Stimulated activated CD4-positive, alpha-beta T cell treated with anti-CD3 and anti-CD28 coated beads, Interleukin-15, amount 100 ng/mL, for 24 hours (primary cell): ENCODE measurements at places on chromosomes 1 and 21.

DNA sequence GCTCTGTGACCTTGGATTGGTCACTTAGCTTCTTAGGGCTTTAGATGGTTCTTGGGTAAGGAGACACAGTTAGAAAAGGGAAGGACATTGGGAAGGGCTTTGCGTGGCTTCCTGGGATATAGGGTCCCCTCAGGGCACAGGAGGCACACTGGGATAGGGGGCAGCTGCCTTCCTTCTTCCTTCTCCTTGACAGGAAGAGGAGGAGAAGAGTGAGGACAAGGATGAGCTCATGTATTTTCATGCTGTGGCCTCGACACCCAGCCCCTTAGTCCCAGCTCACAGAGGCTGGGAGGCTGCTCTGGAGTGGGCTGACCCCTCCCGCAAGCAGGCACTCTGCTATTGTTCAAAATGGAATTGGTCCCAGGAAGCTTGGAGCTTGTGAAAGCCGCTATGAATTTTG lies 45.7 kb upstream of the POU3F1 start:
- no peak for DNase-seq

DNA sequence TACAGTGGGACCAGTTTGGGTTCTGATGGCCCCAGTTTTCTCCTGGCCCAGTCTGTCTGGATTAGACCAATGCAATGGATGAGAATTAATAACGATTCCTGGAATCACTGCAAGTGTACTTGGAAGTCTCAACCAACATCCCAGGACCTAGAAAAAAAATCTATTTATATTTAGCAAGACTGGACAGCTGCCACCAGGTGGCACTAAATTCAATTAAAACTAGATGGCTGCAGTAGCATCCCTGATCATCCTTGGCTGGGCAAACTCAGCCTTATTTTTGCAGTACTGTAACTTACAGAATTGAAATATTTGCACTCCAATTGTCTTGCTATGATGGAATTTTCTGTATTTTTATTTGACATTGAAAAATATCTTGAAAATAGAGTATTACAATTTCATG lies 165.7 kb downstream of the NCAM2 start:
- DNase-seq: peak; percentile 45

GRCh38 chr1:29224356-29224837 lies 6.3 kb downstream of the MECR start:
- DNase-seq: no peak

DNA sequence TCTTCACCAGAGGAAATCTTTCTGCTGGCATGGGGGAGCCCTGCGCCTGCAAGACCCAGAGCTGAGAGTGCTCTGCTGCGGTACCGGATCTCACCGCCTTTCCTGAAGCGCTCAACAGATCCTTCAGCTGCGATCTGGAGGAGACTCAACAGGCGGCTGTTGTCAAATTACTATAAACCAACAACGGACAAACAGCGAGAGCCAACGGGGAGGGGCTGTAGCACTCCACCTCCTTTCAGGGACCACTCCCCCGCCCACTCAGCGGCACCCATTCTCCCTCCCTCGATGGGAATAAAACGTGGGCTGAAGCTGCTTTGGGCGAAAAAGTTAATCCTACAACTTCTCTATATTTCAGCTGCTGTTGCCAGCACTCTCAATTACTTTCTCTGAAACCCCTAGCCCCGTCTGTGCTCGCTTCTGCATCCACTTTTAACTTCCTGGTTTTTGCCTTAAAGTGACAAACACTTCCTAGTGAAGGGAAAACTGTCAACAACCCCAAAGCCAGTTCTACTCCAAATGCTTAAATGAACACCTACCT lies at the start of gene FMO5:
TSS of gene FMO5 (minus strand) at position 147 of the 538 bp plus-strand sequence. CDS start 310 bp downstream, outside the sequence.
- DNase-seq: peak; percentile 58

GRCh38 chr1:110471131-110471530 lies 20.2 kb downstream of the PROK1 start:
- DNase-seq: no peak

DNA sequence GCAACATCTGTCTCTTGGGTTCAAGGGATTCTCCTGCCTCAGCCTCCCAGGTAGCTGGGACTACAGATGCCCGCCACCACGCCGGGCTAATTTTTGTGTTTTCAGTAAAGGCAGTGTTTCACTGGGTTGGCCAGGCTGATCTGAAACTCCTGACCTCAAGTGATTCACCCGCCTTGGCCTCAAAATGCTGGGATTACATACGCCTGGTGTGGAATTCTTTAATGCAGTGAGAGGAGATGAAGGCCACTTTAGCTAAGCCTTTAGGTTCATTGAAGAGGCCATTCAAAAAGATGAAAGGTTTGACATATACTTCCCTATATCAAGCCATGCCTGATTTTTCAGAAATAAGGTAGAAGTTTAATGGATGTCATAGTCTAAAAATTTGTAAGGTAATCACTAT lies 162.7 kb downstream of the ST6GALNAC3 start:
- DNase-seq: no peak

DNA sequence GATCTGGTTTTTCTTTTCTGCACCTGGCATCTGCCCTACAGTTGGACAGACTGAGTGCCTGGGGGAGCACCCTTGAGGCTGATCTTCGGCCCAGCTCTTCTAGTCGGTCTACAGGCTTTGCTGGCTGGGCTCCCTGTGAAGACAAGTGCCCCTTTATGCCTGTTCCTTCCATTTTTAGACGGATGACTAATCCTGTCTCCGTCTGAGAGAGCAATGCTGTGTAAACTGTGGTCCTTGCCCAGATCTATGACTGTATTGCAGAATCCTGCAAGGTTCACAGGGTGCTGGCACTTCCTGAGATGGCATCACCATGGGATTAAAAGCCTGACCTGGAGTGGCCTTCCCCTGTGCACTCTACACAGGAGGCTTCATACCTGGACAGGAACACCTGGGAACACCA lies 47.6 kb upstream of the SAMD13 start:
- no peak for DNase-seq

- DNase-seq: no peak
Observed at GRCh38 chr1:212613440-212614335, 5.1 kb downstream of the ATF3 start.

DNA sequence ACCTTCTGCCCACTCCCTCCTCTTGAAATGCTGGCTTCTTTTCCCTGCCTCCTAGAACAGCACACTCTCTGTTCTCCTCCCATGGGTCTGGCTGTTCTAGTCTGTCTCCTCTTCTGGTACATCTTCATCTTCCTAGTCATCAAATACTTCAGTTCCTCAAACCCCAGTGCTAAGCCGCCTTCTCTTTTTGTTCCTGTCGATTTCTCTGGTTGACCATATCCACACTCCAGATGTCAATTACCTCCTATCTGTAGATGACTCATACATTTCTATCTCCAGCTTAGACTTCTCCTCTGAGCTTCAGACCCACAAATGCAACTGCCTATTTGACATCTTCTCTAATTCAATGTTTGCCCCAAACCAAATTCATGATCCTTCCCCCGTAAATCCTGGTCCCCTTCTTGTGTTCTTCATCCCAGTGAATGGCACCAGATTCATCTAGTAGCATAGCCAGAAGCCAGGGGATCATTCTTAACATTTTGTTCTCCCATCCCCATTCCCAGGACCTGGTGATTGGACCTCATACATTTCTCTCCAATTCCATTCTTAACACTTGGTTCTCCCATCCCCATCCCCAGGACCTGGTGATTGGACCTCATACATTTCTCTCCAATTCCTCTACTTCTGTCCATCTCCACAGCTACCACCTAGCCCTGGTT lies 35.9 kb downstream of the USP24 start:
- no peak for DNase-seq

DNA sequence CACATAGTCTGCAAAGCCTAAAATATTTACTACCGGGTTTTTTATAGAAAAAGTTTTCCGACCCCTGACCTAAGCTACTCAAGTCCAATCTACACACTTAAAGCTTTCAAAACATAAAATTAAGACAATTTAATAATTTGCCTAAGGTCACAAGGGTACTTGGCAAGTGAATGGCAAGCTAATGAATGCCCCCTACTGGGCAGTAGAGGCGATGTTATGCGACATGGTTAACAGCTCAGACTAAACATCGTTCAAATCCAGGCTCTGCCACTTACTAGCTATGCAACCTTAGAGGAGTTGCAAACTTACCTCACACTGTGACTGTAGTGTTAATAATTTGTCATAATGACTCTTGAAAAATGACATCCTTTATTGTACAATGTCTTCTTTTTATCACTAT lies 317.2 kb upstream of the NFIA start:
- DNase-seq: peak; percentile 3

DNA sequence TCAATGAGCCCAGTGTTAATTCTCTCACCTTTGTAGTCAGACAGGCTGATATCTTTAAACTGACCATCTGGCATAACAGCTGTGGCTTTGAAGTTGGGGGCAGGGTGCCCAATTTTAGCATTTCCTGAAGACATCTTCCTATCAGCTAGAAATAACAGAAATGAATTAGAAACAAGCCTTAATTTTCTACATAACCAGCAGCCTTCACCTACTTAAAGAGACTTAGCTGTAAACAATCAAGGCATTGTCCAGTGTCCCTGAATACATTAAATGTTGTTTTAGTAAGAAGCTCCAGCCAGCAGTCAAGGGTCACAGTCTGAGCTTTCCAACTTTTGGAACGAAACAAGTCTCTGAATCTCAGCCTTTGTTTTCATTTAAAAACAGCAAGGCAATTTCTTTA lies 2.8 kb downstream of the PRDX1 start:
- DNase-seq: no peak

DNA sequence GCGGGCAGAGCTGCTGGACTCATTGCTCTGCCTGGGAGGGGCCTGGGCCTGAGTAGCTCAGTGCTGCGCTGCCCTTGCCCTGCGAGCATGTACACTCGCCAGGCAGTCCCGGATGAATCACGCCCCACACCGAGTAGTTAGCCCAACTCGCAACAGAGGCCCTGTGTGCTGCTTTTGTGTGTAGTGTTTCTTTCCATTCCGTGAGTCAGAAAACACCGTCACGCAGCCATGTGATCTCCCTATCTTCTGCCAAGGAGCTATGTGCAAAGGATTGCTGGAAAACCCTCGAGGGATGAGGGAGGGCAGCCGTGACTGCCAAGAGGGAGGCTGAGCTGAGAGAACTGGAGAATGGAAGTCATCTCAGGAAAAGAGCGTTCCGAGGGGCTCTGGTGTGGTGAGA lies 37.3 kb downstream of the NENF start:
- no peak for DNase-seq

DNA sequence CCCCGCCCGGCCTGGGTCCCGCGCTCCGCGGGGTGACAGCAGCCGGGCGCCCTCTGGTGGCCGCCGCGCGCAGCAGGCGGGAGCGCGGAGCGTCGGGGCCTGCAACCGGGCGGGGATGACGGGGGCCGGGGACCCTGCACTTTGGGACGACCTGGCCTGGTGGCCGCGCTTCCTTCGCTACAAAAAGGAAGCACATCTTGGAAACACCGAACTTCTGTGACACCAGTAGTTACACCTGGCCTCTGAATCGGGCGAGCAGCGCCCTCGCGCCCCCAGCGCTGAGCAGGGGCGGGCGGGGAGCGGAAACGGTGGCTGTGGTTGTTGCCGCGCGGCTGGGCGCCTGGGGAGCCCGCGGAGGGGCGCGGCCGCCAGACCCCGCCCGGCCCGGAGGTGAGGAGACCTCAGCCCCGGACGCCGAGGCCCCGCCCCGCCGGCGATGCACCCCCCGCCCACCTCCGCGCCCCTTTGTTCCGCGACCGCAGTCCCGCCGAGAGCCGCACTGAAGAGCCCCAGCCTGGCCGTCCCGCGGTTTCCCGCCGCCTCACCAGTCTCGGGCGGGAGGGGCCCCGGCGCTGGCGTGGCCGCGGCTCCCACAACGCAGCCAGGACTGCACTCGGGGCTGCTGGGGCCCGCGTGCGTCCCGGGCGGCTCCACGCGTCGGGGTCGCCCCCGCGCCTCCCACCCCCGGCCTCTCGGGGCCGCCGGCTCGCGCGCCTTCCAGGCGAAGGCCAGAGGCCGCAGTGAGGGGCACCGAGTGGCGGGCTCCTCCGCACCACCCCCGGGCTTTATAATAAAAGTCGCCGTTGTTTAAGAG lies 59.3 kb downstream of the H3-3A start:
- peak; percentile 84 for DNase-seq

- DNase-seq: no peak
Observed at GRCh38 chr1:17365293-17365692, 6.7 kb upstream of the PADI6 start.

- no peak for DNase-seq
Observed at GRCh38 chr1:226821719-226822085, 48.7 kb upstream of the PSEN2 start.

- DNase-seq: no peak
Observed at GRCh38 chr1:48206371-48206770, 16.1 kb upstream of the SLC5A9 start.

DNA sequence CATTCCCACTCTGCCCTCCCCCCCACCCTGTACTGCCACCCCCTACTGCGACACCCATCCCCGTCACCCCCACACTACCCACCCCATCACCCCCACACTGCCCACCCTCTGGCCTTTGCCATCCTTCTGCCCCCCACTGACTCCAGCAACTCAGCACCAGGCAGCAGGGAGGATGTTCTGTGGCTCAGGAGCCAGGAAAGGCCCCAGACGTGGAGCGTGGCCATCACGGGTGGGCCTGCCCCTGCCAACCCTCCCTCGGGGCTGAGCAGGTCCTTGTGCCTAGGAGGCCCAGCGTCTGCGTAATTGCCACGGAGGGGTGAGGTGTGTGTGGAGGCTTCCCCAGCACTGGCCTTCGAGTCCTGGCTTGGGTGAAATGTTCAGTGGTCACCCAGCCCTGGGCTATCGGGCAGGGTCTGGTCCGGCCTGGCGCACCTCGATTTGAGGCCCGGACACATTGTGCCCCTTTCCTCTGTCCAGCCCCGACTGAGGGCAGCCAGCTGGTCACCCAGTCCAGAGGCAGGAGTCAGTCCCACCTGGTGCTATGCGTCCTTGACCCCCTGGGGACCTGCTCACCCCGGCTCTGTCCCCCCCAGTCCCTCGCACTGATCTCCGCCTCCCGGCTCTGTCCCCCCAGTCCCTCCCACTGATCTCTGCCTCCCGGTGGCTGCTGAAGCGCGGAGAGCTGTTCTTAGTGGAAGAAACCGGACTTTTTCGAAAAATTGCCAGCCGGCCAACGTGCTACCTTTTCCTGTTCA lies 23.0 kb downstream of the ARHGEF16 start:
- DNase-seq: no peak

DNA sequence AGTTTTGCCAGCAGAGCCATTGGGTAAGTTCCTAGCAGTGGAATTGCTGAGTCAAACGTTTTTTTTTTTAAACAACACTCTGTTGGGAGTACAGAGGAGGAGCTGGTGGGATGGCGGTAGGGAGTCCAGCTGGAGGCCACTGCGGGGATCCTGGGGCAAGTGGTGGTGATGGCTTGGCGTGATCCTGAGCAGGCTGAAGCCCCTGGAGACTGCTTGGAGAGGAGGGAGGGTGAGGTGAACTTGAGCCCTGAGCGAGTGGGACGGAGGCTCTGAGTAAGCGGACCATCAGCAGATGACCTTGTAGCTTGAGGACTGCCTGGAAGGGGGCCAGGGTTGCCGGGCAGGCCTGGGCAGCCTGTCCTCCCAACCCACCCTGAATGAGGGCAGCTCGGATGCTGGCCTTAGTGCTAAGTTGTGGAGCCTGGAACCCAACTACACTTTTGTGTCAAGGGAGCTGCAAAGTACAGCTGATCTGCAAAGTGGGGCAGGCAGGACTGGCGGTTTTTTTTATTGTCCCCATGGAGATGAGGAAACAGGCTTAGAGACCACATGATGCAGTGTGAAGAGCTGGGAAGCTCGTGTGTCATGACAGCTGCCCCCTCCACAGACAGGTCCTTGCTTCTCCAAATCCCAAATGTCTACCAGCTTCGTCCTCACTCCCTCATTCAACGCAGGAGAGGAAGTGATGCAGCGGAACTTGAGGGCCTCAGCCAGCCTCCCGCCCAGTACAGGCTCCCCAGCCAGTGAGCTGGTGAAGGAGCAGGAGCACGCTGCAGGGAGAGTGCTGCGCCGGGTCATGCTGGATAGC lies 20.2 kb downstream of the MRPL37 start:
- no peak for DNase-seq
